ENCODE measurements at places on chromosomes 7 and 10.
A peak's percentile ranks its signal among the peaks of the same experiment; 100 is the strongest.

GRCh38 chr7:82674268-82674667, 230.7 kb upstream of the CACNA2D1 start:
- DNase-seq: no peak

- no peak for DNase-seq
Observed at GRCh38 chr10:10589540-10590303, 427.9 kb upstream of the CELF2 start.

DNA sequence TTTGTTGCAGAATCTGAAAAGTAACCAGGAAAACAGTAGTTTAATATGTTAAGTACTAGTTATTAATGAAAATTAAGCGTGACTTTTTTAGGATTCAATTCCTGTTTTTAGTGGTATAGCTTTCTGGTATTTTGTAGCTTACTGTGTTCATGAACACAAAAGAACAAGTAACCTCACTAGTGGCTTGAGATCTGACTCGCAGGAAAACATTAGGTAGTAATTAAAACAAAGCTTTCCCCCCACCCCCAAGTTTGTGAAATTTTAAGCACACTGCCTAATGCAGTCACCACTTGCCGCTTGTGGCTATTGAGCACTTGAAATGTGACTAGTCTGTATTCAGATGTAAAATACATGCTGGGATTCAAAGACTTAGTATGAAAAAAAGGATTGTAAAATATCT, 102.5 kb upstream of the RPA3 start:
- DNase-seq: peak; percentile 85

DNA sequence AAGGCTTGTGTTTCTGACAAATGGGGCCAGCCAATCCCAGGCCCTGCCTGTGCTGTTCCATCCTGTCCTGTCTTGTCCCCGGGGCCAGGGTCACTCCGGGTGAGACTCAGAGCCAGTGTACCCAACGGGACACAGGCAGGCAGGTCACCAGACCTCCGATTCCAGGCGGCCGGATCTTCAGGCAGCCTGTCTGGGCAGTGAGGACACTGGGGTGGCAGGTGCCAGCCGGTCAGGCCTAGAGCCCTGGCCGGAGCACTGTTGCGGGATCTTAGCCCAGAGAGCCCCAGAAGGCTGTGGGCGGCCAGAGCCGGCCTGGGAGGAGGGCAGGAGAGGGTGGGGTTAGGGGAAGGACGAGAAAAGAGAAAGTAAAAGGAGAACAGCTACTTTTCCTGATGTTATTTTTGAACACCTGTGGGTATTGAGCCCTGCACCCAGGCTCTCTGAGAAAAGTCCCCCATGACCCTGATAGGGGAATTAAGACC, 134.3 kb upstream of the TNRC18 start:
- DNase-seq: no peak

DNA sequence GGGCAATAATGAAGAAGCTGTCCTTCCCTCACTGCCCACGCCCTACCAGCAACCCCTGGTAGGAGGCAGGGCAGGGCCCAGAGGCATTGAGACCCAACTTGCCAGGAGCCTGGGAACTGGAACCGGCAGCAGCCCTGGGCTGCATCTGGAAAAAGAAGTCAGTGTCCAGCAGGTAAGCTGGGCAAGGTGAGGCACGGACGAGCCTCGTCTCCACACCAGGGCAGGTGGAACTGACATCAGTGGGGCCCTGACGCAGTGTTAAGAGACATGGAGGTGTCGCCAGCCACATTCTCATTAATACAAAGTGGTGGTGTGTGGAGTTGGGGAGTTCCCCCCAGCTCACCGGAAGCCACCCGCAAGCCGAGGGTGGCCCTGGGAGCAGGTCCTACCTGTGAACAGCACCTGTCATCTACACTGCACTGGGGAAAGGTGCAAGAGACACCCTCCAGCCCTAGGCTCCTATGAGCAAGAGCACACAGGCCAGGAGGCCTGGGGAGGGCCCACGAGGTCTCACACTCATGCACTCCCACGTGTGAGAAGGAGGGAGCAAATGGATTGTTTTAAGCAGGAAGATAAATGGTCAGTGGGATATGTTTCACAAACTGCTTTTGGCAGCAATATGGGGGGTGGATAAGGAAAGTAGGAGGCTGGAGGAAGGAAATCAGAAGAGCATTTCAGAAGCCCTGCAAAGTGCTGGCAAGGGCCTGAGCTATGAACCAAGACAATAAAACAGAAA, 53.6 kb downstream of the COBL start:
- no peak for DNase-seq

DNA sequence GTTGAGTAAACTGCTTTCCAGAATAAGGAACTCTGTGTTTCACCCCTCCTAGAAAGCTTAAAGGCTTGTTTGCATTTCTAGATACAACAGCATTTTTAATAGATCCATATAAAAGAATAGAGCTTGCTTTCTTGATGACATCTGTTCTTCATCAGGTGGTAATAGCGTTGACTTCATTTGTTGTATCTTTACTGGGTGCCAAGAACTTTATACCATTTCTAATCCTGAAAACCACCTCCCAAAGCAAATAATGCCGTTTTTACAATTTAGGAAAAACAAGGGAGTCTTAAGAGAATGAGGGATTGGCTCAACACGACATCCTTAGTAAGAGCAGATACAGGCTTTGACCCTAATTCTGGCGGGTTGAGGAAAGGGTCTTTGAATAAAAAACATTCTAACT, 993.4 kb downstream of the TYW1 start:
- no peak for DNase-seq

DNA sequence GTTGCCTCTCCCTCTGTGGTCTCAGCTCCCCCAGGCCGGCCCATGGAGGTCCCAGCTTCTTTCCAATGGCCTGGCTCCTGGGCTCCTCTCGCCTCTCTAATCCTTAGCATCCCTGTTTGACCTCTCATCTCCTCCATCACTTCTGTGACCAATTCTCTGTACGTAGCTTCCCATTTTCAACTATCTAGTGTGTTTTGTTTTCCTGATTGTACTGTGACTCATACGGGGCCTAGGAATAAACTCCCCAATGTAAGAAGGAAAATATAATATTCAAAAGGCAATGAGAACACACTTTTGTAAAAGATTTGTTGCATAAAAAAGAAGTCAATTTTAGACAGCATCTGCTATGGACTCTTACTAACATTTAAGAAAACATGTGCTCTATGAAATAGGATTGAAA, 90.3 kb downstream of the MKX start:
- no peak for DNase-seq

DNA sequence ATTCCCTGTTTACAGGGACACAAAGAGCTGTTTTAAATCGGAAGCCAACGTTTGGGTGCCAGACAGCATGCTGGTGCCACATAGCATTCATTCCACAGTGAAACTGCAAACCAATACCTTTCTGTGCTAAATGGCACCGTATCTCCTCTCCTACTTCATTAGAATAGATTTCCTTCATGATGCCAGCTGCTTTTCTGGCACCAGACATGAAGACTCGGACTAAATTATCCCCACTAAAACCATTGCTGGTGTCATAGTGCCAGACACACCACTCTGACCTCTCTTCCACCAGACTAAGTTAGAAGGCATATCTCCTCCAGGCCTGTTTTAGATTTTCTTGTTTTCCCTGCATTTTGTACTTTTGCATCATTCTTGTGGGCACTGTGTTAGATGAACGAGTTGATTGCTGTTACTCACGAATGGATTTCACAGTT, 155.1 kb downstream of the ETV1 start:
- DNase-seq: peak; percentile 84

DNA sequence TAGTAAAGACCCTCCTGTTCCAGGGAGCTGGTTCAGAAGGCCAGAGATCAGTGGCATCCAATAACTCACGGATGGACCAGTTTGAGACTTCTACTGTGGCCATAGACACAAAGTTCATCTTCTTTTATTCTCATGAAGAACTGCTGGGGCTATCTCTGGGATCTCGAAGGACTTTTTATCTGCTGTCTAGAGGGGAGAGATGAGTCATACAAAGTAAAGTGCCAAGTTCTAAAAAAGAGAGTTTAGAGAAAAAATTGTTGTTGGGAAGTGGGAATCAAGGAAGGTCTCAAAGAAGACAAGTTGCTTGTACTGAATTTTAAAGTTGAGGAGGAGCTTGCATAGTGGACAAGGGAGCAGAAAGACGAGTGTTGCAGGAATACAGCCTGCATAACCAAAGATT, 8.0 kb upstream of the FAM221A start:
- DNase-seq: no peak

- DNase-seq: no peak
Observed at GRCh38 chr7:152887191-152887590, 127.6 kb downstream of the ACTR3B start.
